Caco-2 (cell line): ENCODE measurements at places on chromosomes 7 and 10.

GRCh38 chr10:125980521-125981035, 84.2 kb downstream of the FANK1 start:
- DNase-seq = no peak

- no peak for DNase-seq
These were observed 123.9 kb downstream of the PRKG1 start for GRCh38 chr10:51198170-51198569.

DNA sequence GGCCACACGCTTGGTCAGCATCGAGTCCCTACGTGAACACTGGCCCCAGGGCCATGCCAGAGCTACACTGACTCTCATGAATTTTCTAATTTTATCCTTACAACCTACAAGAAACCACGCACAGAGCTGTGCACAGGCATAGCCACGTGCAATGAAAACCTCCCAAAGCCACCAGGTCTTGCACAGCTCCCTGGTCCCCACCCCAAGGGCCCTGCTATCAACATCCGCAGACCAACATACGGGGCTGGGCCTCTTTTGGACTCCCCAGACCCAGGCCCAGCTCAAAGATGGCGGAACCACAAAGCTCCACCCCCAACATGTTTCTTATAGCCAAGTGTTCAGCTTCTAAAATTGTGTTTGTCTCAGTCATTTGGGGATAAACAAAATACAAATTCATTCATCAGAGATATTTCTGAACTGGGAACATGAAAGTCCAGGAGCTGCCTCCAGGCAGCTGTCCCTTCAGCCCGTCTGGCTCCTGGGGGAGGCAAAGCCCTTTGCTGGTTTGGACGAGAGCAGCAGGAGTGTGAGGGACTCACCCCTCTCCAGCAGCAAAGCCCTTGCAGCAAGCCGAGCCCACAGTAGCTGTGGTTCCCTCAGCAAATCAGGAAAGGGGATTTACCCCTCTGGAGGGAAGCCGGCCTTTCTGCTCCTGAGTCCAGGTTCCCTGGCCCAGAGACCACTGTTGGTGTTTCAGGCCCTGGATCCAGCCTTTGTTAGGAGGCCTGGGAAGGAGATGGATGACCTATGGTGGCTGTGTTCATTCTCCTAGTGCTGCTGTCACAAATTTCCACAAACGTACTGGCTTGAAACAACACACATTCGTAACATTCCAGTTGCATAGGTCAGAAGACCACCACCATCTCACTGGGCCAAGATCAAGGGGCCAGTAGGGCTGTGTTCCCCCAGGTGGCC, 75.1 kb downstream of the OAT start:
- DNase-seq = peak; percentile 16

DNA sequence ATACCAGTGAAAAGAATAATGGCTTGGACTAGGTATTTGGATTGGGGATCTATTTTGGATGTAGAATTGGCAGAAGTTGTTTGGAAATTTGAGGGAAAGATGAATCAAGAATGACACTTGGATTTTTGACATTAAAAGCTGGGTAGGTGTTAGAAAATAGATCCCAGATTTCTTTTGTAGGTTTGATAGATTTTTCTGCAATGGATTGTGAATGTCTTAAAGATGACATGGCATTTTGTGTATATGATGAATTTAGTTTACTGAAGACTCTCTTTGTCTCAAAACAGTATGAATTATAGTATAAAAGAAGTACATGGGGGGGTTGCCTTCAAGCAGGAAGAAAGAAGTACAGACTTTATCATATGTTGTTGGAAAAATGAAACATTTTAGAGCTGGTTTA, 75.8 kb downstream of the MPLKIP start:
- DNase-seq = no peak

- DNase-seq = no peak
These were observed 18.9 kb downstream of the RBAK start for GRCh38 chr7:5064391-5065106.
